ENCODE measurements at places on chromosomes 2 and 18.

DNA sequence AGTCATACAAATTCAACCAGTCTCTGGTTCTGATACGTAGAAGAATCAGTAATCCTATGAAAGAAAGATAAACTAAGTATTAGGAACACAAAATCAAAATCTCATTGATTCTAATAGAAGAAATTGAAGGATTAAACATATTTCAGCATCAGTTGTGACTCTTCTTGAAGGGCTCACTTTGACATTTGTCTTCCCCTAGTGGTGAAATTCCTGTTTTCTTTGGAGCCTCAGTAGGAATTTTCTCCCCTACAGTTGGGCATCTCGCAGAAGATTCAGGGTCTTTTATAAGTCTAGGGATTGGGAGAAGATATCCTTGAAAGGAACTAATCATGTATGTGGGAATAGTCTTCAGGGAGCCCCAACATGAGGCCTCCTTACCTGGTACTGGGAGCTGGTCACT is 2.8 kb upstream of the CRYGB start:
- no peak for DNase-seq

DNA sequence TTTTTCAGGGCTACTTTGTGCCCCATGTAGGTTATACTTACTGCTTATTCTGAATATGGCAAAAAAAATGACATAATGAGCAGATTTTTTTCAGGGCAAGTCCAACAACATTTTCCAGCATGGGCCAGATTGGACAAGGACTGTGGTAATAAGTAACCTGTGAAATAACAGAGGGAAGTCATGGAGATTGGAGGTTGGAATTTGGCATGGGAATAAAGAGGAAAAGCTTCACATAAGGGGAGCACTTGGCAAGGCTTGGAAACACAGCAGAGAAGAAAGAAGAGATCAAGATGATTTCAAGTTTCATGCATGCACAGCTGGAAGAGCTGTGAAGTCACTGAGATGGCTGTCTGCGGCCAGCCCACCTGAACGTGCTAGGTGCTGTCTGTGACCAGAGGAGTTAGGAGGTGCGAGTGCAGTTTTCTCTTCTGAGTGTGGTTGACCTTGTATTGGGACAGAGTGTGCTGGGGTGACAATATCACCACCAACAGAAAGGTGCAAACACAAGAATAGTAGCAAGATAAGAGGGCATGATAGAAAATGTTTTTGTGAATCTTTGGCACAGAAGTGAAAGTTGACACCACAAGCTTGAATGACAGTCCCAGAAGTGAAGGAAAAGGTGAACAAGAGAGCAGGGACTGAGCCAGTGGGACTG is 71.1 kb upstream of the DSC1 start:
- no peak for DNase-seq

- DNase-seq: no peak
These were observed 95.9 kb upstream of the SCG2 start for GRCh38 chr2:223697892-223698645.

DNA sequence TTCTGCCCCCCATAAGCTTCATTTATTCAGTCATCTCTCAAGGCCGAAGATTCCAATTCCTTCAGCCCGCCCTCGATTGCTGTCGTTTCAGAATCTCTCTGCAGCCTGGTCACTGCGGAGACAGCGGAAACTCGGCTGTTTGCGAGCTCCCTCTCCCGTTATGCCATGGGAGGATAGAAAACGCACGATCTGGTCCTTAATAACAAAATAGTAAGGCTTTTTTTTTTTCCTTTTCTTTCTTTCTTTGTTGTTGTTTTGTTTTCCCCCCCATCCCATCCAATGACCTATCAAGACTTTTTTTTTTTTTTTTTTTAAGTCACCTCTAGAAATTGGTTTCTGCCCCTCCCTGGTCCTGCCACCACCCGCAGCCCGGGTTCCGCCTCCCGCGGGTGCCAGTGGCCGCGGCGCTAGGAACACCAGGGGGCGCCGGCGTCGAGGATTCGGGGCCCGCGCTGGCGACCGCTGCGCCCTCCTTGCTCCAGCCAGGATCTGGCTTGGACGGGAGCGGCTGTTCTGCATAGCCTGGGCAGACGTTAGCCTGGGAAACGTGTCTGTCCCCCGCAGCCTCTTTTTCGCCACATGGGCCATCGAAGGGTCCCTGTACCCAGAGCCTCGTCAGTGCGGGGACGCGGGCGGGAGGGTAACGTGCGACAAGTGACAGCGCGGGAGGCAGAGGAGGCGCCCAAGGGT is 10.1 kb downstream of the CPLX4 start:
- peak; percentile 19 for DNase-seq

GRCh38 chr2:126915903-126916302 is 17.2 kb downstream of the TEX51 start:
- DNase-seq: no peak

DNA sequence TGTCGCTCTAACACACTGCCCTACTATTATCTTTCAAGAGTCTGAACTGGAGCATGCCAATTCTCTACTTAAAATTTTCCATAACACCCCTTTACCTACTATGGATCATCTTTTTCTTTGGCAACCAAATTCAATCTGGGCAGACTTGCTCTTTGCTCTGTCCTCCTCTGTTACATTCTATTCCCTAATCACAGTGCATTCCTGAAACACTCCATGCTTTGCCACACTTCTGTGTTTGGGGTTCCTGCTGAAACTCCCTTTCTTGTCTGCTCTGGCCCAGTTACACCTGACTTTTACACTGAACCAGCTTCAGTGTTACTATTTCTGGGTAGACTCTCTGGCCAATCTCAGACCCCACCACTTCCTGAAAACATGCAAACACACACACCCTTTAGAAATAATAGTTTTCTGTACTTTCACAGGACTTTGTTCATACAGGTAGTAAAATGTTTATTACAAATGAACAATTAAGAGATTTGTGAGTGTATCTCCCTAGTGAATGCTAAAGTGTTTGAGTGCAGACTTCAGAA is 119.9 kb upstream of the DCC start:
- no peak for DNase-seq

GRCh38 chr2:217880891-217881290 is 121.9 kb downstream of the TNS1 start:
- no peak for DNase-seq

DNA sequence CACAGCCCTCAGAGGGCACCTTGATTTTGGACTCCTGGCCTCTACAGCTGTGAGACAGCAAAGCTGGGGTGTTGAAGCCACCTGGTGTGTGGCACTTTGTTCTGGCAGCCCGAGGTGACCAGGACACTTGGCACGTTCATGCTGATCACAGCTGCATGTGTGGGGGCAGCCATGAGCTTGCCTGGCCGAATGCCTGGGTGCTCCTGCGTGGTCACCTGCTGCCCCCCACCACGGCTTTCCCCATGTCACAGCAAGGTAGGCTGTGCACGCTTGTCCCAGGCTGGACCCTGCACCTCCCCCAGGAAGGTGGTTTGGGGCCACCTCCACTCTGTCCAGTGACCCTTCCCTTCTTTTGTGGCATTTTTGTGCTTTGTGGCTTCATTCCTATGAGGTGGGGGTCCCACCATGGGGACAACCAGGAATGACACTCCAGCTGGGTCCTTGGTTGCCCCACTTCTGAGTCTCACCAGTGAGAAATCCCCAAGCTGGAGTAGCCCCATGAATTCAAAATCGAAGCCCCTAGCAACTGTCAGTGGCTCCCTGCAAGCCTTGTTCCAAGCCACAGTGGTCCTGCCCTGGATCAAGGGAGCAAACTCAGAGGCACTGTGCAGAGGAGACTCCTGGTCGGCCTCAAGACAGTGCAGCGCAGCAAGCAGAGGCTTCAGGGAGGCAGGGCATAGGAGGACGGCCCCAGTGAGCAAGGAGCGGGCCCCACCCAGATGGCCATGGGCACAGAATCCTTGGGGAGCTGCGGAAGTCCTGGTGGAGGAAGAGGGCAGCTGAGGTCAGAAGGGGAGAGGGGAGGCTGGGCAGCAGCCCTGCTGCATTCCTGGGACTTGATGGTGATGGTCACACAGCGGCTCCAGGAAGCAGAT is 121.4 kb upstream of the HS6ST1 start:
- DNase-seq: no peak

GRCh38 chr18:2108591-2108990 is 462.7 kb downstream of the METTL4 start:
- no peak for DNase-seq

DNA sequence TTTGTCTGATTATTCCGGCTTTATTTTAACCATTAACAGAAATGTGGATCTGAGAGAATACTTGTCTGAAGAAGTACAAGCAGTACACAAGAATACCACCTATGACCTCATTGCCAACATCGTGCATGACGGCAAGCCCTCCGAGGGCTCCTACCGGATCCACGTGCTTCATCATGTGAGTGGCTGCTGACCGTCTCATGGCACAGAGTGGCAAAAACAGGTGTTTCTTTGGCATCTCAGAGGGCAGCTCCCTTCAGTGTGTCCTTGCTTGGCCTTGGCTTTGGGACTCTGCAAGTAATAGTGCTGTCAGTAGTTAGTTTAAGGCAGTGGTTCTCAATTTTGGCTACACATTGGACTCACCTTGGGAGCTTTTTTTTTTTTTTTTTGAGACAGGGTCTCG is 23.1 kb downstream of the SFTPB start:
- DNase-seq: no peak

GRCh38 chr2:160457588-160457987 is 36.0 kb downstream of the RBMS1 start:
- DNase-seq: no peak

GRCh38 chr2:62215306-62216064 is 19.6 kb downstream of the B3GNT2 start:
- DNase-seq: no peak

- peak; percentile 22 for DNase-seq
These were observed 28.9 kb upstream of the IER3IP1 start for GRCh38 chr18:47204908-47205522.

DNA sequence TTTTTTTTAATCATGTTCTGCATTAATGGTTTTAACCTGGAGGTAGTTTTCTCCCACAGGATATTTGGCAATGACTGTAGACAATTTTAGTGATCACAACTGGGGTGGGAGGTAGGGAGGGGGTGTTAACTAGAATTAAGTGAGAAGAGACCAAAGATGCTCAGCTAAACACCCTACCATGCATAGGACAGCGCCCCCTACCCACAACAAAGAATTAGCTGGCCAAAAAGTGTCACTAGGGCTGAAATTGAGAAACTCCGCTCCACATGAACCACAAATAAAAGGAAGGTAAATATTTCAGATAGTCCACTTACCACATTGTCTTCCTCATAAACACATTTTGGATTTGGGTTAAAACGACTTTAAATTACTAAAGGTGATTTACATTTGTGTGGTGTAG is 942.6 kb downstream of the SUCLG1 start:
- DNase-seq: no peak

- no peak for DNase-seq
These were observed 98.5 kb upstream of the ZSWIM2 start for GRCh38 chr2:186947516-186947915.

GRCh38 chr2:180133736-180134135 is 126.6 kb upstream of the CWC22 start:
- DNase-seq: no peak

GRCh38 chr2:22753476-22753875 is 631.5 kb upstream of the KLHL29 start:
- DNase-seq: no peak

- DNase-seq: no peak
These were observed 48.1 kb downstream of the KCNE4 start for GRCh38 chr2:223100061-223100511.

GRCh38 chr2:151654085-151654484 is 80.2 kb downstream of the NEB start:
- no peak for DNase-seq

DNA sequence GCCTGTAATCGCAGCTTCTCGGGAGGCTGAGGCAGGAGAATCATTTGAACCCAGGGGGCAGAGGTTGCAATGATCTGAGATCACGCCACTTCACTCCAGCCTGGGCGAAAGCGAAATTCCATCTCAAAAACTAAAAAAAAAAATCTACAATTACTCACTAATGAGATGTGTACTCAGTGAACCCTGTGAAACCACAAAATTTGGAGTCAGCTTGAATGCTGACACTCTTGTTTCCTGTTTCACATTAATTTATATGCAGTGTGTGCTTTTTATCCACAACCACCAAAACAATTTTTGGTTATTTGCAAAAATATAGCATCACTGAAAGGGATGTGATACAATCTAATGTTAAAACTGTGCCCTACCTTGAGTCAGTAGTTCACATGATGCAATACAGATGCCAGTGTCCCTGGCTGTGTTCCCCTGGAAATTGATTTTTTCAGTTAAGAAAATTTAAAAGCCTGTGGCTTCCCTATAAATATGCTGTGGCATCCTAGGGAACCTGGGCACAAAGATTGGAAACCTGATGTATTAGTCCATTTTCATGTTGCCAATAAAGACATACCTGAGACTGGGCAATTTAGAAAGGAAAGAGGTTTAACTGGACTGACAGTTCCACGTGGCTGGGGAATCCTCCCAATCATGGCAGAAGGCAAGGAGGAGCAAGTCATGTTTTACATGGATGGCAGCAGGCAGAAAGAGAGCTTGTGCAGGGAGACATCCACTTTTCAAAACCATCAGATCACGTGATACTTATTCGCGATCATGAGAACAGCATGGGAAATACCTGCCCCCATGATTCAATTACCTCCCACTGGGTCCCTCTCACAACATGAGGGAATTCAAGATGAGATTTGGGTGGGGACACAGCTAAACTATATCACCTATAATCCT is 337.5 kb upstream of the NT5C1B start:
- no peak for DNase-seq

DNA sequence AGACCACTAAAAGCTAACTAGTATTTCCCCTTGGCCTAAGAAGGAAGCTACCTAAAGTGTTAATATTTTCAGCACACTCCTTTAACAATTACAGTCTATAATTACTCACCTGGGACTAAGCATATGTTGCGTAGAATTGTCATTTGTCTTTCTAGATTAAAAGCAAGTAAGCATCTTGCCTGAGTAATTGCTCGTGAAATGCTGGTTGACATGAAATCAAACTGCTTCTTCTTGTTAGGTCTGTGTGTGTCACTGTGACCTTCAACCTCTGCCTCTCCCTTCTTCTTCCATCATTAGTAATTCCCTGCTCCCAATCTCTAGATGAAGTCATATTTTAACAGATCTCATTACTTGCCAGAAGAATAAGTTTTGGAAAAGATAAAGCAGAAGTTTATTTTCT is 212.2 kb downstream of the XIRP2 start:
- no peak for DNase-seq

GRCh38 chr2:66127061-66127460 is 307.9 kb upstream of the MEIS1 start:
- DNase-seq: no peak

GRCh38 chr18:29512761-29513160 is 1335.8 kb upstream of the CDH2 start:
- DNase-seq: no peak

GRCh38 chr2:101111262-101111838 is 39.8 kb downstream of the TBC1D8 start:
- no peak for DNase-seq

DNA sequence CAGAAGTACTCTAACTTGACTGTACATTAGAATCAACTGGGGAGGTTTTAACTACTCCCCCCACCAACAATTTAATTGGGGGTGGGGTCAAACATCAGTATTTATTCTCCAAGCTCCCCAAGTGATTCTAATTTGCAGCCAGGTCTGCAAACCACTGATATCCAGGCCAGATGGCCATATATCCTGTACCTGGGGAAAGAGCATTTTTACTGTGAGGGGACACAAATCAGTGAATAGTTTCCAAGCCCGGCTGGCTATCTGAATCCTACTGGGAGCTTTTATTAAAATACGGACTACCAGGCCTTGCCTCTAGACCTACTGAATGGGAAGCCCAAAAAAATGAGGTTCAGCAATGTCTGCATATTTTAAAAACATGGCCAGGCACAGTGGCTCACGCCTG is 88.5 kb downstream of the TCF4 start:
- no peak for DNase-seq
